ENCODE measurements at places on chromosomes 5 and 9. TPM values are rescaled to one million over a fixed set of nuclear protein-coding genes. Genes with fewer than 3 reads are reported as not detected.

- DNase-seq = peak; percentile 2
Observed at GRCh38 chr9:98707166-98708102, 1.3 kb downstream of the GABBR2 start.

DNA sequence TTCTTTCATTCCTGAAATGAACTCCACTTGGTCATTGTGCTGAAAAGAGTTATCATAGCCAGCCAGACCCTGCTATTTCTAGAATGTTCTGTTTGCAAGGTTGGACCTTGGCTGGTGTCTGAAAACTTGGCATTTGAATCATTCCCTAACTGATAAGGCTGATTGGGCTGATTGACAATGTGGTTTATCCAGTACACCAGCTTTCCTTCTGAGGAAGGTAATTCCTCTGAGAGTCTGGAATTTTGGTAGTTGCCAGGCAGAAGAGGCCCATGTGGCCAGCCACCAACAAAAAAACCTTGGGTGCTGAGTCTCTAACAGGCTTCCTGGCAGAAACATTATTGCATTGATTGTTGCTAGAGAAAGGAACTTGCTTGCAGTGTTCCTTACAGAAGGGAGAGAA, 15.3 kb downstream of the SEC61B start:
- DNase-seq = no peak

DNA sequence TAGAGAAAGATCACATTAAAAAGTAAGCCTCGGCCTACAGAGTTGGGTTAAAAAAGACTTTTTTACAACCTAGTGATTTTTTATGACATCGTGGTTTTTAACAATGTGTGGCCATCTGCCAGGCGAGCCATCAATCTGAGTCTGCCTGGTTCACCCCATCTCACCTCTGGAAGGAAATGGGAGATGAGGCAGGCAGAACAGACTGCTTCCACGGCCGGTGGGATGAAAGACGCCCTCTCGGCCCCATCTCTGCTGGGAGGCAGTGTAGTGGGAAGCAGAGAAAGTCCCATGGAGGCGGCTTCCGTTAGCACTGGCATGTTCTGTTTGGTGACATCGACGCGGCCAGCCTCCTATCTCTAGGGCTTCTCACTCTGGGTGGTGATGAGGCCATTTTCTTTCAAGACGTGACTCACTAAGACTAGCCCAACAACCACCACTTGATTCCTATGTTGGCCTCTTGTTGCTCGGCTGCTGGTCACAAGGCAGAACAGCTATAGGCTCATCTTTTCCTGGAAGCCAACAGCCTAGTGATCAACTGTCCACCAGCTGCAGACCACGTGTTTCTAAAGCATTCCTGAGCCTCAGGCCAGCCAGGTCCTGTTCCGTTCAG, 132.4 kb upstream of the OTULINL start:
- DNase-seq = peak; percentile 89

The IFNE gene
- total RNA-seq = not detected

The IL17B gene
- 5.6 TPM for total RNA-seq

Data from skin of body (tissue), 3 donors.